Type B pancreatic cell (in vitro differentiated cells): ENCODE measurements at places on chromosomes 5 and 9.

- DNase-seq: no peak
Measured at GRCh38 chr5:97022898-97023297, 87.0 kb downstream of the LNPEP start.

- DNase-seq: no peak
Measured at GRCh38 chr5:143159031-143159430, 244.5 kb downstream of the NR3C1 start.

DNA sequence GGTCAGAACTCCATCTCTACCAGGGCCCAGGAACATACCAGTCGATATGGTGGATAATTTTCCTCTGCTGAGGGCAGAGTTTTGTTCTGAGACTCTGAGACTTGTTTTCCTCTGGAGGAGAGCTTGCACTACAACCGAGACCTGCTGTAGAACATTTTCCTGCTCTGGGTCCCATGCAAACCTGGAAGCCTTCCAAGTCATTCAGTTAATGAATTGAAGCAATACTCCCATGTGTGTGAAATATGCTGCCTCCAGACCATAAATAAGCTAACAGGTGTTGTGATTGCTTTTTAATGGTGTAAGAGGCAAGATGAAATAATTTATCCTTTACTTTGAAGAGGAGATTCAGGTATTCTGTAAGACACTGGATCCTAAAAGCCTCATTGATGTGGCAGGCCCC is 372.8 kb downstream of the TMEM167A start:
- DNase-seq: no peak

- DNase-seq: no peak
Measured at GRCh38 chr9:125789196-125789595, 42.0 kb downstream of the PBX3 start.

DNA sequence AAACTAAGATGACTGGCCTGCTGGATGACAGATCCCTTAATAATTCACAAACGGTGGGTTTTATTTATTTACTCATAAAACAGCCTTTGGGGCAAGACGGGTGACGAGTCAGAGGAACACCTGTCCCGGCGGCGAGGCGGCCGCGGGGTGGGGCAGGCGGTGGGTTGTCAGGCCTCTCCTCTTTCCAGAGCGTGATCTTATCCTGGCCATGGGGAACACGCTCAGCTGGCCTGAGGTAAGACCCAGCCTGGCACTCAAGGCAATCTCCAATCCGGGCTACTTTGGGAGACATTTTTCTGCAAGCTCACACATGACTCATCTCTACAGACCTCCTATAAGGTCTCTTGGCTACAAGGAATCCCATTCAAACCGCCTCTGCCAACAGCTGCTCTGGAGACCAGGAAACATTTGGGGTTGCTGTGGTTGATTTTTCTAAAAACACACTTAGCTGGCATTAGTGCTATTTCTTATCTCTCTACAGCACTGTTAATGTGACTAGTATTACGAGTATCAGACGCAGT is 6.3 kb downstream of the RAPGEF1 start:
- DNase-seq: no peak

GRCh38 chr5:10985721-10986110 is 224.7 kb upstream of the DAP start:
- DNase-seq: no peak

- no peak for DNase-seq
Measured at GRCh38 chr9:73037613-73038012, 84.8 kb upstream of the ALDH1A1 start.

DNA sequence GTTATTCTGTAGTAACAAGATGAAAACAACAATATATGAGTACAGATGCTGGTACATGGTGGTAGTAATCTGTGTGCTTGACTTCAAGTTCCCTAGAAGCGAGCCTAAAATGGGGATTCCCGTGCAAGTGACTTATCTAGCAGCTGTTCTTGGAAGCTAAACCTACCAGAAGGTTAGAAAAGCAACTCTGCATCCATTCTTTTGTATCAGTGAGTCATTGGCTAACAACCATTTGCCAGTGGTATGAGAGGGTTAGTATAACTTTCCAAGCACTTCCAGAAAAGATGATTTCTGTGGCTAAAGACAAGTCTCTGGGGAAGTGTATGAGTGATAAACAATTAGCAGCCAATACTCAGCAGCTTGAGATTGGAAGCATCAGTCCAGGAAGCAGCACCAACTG is 787.7 kb upstream of the CDH6 start:
- no peak for DNase-seq

DNA sequence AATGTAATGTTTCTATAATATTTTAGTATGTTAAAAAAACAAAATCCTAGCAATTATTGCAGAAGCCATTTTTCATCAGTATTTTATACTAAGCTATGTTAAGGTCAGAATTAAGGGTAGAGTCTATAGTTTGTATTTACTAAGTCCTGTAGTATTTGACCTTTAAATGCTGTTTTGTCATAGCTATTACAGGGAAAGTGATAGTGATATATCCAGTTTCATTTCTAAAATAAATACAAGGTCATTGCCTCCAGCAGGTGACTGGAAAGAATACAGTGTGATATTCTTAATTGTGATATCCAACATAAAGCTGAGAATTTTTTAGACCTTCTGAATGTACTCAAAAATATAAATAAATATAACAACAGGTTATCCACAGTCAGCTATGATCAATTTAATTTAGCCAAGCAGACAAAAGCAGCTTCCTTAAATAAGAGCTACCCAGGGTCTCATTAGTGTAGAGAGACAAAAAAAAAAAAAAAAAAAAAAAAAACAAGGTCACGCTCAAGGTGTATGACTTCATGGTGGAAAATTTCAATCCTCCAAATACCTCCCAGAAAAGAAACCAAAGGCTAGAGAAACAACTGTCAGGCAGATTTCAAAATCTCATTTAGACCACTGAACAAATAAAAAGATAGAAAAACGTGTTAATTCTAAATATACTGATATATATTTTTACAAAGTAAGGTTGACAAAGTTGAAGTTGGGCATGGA is 278.7 kb downstream of the HCN1 start:
- DNase-seq: no peak

DNA sequence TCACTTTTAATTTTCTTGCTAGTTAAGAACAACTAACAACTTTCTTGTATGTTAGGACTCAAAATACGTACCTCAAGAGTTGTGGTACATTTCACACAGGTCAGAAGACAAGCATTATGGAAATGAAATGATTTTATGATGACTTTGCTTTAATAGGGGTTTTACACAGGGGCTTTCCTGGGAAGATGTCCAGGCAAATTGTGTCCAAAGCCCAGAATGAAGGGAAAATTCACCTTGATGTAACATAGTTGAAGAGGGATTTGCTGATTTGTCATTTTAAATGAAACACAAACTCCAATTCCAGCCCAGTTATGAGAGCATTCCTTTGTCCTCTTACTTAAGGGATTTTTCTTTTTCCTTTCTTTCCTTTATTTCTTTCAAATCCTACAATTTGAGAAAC is 89.2 kb downstream of the ARL15 start:
- DNase-seq: no peak

DNA sequence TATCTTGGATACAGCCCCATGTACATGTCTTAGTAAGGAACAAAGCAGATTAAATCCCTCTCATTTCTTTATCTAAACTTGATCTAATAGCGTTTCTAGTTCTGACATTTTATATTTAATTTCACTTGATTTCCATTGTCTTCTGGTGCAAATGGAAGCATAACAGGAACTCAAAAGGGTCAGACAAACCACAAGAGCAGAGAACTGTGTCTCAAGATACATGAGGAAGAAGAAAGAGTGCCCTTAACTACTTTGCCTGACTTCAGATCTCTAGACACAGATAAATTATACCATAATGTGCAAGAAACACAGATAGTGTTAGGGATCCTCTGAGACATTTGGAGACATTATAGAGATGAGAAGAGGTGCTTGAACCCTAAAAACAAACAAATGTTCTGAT is 20.7 kb upstream of the STX17 start:
- no peak for DNase-seq

DNA sequence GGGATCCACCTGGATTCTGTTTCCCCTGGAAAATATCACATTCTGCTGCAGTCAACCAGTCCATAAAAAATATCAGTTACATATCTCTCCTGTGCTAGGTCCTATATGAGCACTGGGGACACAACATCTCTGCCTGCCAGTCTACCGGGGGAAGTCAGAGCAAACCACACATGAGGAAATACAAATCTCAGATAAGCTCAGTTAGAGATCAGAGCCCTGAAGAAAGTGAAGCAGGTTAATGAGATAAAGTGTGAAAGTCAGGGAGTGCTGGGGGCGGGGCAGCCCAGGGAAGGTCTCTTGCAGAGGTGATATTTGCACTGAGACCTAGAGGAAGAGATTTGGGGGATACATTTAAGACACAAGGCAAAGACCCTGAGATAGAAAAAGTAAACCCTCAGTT is 67.8 kb upstream of the SLC1A1 start:
- no peak for DNase-seq

DNA sequence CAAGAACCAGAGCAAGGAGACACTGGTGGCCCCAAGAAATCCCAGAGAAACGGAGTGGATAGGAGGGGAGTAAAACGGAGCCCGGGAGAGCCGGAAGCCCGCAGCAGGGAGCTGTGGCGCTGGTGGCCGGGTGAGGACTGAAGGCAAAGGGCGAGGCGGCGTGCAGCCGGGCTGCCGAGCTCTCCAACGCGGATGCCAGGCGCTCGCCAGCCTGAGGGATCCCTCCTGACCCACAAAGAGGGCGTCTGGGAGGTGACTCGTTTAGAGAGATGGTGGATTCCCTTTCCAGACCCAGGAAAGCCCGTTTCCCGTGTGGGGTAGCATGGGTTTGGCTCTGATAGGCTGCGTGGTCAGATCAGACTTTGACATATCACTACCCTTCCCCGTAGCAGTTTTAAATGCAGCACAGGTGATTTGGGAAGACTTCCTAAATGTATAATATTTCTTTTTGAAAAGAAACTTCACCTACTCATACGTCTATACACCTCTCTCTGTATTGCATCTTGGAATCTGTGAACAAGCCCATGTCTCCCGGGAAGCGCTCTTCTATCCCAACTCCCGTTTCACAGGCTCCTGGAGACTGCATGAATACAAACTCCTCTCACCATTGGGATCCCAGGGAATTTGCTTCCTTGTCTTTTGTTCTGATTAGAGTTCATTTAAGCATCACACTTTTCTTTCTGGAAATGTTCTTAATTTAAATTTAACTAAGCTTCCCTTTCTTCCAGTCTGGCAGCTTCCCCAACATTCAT is 158.1 kb downstream of the C9orf152 start:
- no peak for DNase-seq

- no peak for DNase-seq
Measured at GRCh38 chr5:61319388-61320146, 12.5 kb upstream of the ZSWIM6 start.

GRCh38 chr5:89983216-89983615 is 426.3 kb downstream of the CETN3 start:
- no peak for DNase-seq

- DNase-seq: no peak
Measured at GRCh38 chr5:107663697-107664096, 7.0 kb downstream of the EFNA5 start.

DNA sequence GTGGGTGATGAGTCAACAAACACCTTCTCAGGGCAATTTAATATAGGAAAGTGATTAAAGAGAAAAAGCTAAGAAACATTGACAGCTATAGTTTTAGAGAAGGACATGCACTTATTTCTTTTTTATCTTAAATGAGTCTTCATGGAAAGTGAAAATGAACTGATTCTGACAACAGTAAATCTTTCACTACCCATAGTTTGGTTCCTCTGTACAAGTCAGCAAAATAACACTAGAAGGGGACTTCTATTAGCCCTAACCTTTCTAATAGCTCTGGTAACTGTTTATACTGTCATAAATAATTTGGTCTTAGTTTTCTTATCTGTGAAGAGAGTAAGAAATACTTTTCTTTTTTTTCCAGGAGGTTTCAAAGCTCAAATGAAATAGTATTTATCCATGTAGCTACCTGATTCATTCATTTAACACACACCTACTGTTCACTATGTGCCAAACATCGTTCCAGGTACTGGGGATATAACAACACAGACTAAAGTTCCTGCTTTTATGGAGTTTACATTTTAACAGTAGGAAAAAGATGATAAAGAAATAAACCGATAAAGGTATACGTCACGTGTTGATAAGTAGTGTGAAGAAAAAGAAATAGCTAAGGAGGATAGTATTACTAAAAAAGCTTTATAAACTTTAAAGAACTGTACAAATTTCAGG is 148.2 kb downstream of the PCSK1 start:
- DNase-seq: no peak

- DNase-seq: no peak
Measured at GRCh38 chr5:34002629-34003328, 5.1 kb downstream of the AMACR start.

- no peak for DNase-seq
Measured at GRCh38 chr5:57513785-57514184, 31.2 kb upstream of the ACTBL2 start.

DNA sequence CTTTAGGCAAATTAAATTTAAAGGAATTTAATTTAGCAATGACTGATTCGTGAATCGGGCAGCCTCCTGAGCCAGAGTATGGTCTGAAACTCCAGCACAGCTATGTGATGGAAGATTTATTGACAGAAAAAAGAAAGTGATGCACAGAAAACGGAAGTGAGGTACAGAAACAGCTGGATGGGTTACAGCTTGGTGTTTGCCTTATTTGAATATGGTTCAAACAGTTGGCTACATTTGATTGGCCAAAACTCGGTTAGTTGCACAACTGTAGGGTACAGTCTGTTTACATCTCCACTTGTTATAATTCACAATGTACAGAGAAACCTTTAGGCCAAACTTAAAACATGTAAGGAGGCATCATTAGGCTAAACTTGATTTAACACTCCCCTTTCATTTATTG is 1716.1 kb upstream of the C9orf72 start:
- no peak for DNase-seq

DNA sequence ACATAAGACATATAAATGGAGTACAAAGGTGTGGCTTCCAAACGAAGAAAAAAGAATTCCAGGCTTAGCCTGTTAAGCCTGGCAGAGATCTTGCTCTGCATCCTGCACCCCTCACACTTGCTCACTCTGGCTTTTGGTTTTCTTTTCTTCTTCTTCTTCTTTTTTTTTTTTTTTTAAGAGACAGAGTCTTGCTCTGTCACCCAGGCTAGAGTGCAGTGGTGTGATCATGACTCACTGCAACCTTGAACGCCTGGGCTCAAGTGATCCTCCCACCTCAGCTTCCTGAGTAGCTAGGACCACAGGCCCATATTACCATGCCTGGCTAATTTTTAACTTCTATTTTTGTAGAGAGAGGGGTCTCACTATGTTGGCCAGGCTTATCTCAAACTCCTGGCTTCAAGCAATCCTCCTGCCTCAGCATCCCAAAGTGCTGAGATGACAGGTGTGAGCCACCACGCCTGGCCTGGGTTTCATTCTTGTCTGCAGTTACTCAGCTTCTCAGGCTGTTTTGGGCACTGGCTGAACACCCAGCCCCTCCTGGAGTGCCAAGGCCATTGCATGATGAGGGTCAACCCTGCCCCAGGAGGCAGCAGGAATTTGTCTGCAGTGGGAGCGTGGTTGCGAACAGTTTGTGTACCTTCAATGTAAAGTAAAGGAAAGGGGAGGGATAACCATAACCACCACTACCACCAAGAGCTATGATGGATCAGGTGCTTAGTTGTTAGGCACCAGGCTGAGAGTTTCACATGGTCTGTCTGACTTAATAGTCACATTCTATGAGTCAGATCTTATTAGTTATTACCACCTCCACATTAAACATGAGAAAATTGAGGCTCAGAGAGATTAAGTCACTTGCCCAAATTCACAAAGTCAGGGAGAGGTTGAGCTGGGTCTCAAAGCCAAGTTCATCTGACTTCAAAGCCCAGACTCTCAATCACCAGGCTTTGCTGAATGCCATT is 219.2 kb upstream of the PANK3 start:
- DNase-seq: no peak
